ENCODE measurements at places on chromosomes 4 and X.

GRCh38 chr4:83378419-83378818, 43.8 kb upstream of the HPSE start:
- no peak for DNase-seq

- no peak for DNase-seq
These were observed 8.4 kb downstream of the VSIG1 start for GRCh38 chrX:108053218-108053617.

GRCh38 chr4:159655547-159655946, 552.7 kb downstream of the RAPGEF2 start:
- DNase-seq, result no peak

DNA sequence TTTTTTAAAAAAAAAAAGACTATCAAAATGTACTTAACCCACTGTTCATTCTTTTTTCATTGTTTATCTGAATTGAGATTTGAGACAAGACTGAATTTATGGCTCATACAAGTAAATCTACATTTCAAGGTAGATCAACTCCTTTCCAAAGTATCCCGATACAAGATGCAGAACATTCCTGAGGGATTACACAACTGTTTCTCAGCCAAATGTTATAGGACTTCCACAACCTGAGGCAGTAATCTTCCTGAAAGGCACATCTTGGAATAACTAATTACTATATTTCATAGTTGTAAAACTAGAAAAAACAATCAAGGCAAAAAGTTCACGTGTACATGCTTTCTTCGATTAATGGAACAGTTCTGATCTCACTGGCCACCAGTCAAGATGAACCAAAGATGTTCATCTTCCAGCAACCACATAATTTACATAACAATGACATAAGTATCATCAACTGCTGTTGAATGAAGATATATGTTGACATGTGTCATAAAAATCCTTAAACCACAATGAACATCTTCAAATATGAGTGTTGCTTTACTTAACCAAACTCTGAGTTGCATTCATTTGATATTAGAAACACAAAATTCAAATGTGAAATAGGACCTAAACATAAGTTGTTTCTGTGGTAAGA, 225.2 kb upstream of the DKK2 start:
- DNase-seq, result no peak

Measured in smooth muscle cell of the brain vasculature (primary cell).